ENCODE measurements at places on chromosomes 7 and 10. TPM values are rescaled to one million over a fixed set of nuclear protein-coding genes. Genes with fewer than 3 reads are reported as not detected.

The NEURL1 gene
- 1.5 TPM for total RNA-seq

The TMEM273 gene
- total RNA-seq = not detected

The HTR7 gene
- 13.5 TPM for total RNA-seq

The POLD2 gene
- total RNA-seq = 144 TPM

The TNS3 gene
- 172 TPM for total RNA-seq

The NUTM2E gene
- not detected for total RNA-seq

Measured in placental pericyte (primary cell).